ENCODE measurements at places on chromosomes 7 and 10. TPM values are rescaled to one million over a fixed set of nuclear protein-coding genes. Genes with fewer than 3 reads are reported as not detected.
A peak's percentile ranks its signal among the peaks of the same experiment; 100 is the strongest.

Gene RAB19
- 0.27 TPM for total RNA-seq

Gene RAPGEF5
- total RNA-seq, result 23.1 TPM

Gene ZNF503
- total RNA-seq, result 6.0 TPM

Gene COL17A1
- total RNA-seq, result not detected

DNA sequence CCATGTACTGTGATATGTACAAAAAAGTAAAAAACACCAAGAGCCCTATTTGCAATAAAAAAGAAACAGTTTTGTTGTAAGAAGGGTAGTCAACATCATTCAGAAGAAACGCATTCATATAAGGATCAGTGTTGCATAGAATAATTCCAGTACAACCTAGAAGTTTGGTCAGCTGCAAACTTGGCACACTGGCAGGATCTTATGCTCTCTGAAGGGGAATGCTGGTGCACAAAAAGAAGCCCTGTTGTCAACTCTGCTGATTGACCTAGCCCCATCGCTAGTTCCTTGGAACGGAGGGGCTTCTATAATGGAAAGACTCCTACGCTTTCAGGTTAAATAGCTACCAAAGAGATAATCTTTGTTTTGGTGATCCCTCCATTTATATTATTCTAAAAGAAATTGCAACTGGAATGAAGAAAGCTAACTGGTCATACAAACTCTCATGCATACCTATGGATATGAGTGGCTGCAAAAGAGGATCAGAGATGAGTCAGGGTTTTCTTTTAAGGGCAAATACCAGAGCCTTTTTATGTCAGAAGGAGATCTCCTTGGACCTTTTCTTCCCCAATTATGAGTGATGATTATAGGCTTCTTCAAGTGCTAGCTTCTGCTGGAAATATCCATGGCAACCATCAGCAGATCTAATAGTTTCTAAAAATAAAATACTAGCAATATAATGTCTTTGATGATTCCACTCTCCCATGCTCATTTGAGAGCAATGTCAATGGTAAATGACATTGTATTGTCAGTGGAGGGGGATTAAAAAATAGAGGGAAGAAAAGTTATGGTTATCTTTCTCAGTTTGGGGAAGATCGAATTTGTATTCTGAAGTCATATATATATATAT is 312.4 kb upstream of the CACNA2D1 start:
- DNase-seq, result no peak

Gene AGFG2
- total RNA-seq, result 75.5 TPM

Gene OR2A1
- total RNA-seq, result not detected

DNA sequence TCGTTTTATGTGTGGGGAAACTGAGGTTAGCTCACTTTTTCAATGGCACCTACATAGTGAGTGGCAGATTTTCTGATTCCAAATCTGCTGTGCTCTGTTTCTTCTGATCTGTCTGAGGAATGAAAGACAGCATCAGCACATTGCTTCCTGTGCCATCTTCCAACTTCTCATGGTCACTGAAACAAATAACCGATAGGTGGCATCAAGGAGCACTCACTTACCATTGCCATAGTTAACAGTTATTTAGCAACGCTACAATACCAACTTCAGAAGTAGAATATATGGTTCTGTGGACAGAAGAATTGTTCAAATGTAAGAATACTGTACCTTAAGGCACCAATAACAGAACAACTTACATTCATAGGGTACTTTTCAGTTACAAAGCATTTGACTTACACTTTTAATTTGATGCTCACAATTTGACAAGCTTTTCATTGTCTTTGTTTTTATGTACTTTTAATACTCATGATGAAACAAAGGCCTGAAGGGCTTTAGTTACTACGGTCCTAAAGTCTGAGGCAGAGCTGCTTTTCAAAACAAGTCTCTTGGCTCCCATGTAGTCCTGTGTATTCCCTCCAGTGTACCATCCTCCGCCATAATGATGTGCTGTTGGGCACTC is 228.9 kb upstream of the TCF7L2 start:
- DNase-seq, result no peak

GRCh38 chr10:71873582-71874211 is 22.6 kb upstream of the PSAP start:
- no peak for DNase-seq

Gene GPR37
- 12.8 TPM for total RNA-seq

GRCh38 chr10:93417266-93417665 is 64.9 kb downstream of the MYOF start:
- no peak for DNase-seq

DNA sequence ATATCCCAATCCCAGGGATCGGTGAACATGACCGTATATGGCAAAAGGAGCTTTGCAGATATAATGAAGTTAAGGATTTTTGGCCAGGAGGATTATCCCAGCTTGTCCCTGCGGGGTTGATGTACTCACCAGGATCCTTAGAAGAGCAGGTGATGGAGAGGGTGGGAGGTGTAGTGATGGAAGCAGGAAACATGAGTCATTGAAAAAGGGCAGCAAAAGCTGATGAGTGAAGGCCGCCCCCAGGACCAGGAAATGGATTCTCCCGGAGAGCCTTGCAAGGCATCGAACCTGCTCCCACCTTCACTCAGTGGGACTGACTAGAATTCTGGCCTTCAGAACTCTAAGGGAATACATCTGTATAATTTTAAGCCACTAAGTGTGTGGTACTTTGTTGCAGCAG is 5.2 kb upstream of the NUPR2 start:
- no peak for DNase-seq

DNA sequence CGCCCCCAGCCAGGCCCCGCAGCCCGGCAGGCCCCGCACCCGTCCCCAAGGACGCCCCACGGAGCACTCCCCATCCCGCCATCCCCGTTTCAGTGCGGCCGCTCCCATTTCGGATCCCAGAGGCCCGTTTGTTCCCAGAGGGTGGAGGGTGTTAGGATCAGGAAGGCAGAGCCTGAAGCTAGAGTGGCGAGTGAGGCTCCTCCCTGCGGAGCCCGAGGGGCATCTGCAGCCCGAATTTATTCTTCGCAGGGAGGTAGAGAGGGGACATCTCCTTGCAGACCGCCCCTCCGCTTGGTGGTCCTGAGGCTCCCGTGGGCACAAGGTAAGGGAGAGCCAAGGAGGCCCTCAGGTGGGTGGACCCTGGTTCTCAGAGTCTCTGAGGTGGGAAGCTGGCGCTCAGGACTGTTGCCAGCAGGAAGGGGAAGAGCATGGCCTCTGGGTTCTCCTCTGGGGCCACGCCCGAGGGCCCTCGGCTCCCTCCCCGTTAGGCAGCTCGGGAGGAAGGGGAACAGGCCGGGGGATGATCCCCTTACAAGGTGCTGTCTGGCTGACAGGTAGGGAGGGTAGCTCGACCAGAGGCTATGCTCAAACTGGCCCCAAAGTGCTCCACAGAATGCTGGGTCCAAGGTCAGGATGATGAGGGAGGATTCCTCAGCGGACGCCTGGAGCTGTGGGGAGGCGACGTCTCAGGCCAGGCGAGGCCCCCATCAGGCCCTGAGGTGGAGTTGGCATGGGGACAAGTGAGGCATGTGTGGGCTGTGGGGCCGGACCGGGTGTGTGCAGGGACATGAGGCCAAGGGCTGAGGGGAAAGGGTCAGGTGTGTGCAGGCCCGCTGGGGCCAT is 17.4 kb downstream of the POLL start:
- no peak for DNase-seq

DNA sequence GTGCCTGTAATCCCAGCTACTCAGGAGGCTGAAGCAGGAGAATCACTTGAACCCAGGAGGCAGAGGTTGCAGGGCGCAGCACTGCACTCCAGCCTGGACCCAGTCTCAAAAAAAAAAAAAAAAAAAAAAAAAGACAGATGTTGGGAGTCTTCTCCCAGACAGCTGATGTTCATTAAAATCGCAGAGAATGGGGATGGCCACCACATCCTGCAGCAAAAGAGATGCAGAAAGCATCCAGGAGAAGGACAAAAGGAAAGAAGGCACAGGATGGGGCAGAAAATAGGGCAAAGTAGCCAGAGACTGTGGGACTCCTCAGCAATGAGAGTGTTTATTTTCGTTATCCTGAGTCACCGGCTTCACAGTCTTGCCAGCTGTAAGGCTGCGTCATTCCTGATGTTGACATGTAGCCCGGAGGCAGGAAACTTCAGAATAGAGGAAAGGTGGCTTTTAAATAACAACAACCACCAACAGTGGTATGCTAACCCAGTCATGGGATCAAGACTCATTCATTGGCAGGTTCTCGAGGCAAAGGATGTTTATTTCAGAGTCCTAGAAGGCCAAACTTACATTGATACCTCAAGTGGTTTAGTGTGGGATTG is 149.5 kb upstream of the SVIL start:
- no peak for DNase-seq

Gene DDX50
- 9.7 TPM for total RNA-seq

GRCh38 chr10:96130326-96130995 is 364 bp downstream of the ZNF518A start:
- peak; percentile 73 for DNase-seq

Gene UPK3B
- total RNA-seq, result 1.5 TPM

- no peak for DNase-seq
Observed at GRCh38 chr10:7538970-7539654, 127.7 kb downstream of the ITIH5 start.

GRCh38 chr10:67803588-67804394 is 34.2 kb downstream of the DNAJC12 start:
- no peak for DNase-seq

- DNase-seq, result no peak
Observed at GRCh38 chr7:36667007-36667745, 57.1 kb downstream of the AOAH start.

Gene CUEDC2
- total RNA-seq, result 23.0 TPM

- no peak for DNase-seq
Observed at GRCh38 chr10:25614652-25615051, 319.4 kb upstream of the MYO3A start.

Gene LAMB1
- 25.2 TPM for total RNA-seq

- DNase-seq, result no peak
Observed at GRCh38 chr7:129373651-129374428, 60.4 kb upstream of the STRIP2 start.

- no peak for DNase-seq
Observed at GRCh38 chr7:126150278-126150958, 1102.3 kb downstream of the GRM8 start.

- DNase-seq, result peak; percentile 64
Observed at GRCh38 chr7:143299840-143300239, 11.7 kb downstream of the CASP2 start.

GRCh38 chr10:112855134-112855533 is 94.9 kb upstream of the TCF7L2 start:
- no peak for DNase-seq

DNA sequence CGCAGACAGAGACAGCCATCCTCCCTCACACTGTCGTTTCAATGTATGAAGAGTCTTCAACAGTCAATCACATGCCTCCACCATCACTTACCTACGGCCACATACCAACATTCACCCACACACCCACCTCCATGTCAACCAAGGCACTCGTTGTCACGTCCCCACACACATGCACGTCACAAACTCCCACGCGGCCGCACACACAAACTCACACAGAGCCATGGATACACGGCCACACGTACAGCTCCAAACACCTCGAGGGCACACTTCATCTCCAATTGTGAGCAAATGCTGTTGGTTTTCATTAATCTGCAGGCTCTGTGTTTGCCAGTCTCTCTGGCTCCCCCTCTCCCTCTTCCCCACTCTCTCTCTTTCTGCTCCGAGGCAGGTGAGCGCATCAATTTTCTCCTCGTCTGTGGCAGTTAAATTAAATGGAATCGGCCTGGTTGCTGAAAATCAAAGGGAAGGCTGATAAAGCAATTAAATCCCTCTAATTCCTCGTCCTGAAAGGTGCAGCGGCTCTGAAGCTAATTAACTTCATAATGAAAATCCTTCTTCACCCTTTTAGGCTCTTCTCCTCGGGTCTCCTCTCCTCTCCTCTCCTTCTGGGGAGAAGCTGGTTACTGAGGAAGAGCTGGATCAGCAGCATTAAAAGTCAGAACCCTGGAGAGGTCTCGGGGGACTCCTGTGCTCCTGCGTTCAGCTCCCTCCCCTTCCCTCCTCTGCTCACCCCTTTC is 53.8 kb upstream of the SLF2 start:
- no peak for DNase-seq

DNA sequence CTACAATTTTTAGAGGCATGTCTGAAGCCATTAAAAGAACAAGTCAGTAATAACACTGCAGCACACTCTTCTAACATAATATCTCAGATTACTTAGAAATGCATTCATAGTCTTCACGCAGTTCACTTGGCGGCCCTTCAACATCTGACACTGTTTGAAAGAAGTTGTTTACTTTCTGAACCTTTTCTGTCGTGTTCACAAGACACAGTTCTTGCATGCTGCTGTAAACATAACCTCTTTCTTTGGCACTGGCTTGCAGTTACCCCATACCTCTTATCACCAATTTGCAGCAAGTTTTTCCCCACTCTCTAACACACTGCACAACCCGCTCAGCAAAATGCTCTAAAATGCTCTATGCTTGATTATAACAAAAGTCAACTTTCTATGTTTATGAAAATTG is 12.0 kb downstream of the PIP4K2A start:
- no peak for DNase-seq

DNA sequence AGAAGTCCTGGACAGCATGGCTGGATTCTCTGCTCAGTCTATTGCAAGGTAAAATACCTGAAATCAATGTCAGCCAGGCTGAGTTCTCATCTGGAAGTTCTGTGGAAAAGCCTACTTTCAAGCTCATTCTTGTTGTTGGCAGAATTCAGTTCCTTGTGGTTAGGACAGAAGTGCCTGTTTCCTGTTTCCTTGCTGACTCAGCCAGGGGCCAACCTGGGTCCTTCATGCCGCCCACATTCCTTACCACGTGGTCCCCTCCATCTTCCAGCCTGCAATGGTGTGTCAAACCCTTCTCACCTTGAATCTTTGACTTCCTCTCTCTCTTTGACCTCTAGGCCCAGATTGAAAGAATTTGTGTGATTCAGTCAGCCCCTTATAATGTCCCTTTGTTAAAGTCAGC is 197.1 kb upstream of the STK17A start:
- no peak for DNase-seq

DNA sequence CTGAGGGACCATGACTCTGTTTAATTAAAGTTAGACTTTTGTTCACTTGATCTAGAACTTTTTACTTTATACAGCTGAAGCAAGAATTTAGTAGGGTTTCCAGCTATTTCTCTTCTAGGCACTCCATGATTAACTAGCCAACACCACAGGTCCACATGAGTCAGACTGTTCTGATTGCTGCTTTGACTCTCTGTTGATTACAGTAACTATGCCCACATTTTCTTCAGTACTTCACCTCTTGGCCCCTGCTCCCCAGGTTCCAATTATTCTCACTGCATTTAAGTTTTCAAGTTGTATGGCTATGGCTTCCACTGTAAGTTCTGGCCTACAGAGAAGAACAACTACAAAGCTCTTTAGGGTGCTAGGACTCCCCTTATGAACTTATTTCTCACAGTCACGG is 737.2 kb upstream of the IGFBP3 start:
- DNase-seq, result no peak

GRCh38 chr10:19832699-19833098 is 16.5 kb downstream of the PLXDC2 start:
- DNase-seq, result no peak

GRCh38 chr10:78684947-78685346 is 383.8 kb upstream of the ZMIZ1 start:
- no peak for DNase-seq

GRCh38 chr7:127833641-127834040 is 181.6 kb downstream of the SND1 start:
- DNase-seq, result no peak

Gene BZW2
- 11.9 TPM for total RNA-seq

All from right lobe of liver (tissue), 6 donors.